ENCODE measurements at places on chromosomes 6 and 20.
A peak's percentile ranks its signal among the peaks of the same experiment; 100 is the strongest.

DNA sequence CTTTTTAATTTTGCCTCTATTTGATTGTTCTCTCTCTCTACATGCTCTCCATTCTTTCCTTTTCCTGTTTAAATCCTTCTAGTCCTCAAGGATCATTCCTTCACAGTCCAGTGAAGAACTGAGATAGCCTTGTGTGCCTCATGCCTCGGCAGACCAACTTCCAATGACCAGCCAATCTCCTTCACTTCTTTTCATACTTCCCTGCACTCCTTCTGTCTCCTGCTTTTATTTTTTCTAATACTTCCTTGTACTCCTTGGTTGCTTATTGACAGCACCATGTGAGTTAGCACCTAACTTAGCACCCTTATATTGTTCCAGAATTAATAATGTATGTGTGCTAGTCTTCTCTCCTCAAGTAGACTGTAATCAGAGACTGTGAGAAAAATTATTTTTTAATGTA lies 246.8 kb downstream of the ADGRG6 start:
- DNase-seq: no peak

GRCh38 chr20:18041462-18041861 lies 16.3 kb downstream of the OVOL2 start:
- no peak for DNase-seq

- DNase-seq: no peak
Observed at GRCh38 chr6:33607784-33608161, 13.3 kb upstream of the ITPR3 start.

- peak; percentile 18 for DNase-seq
Observed at GRCh38 chr6:18302561-18303439, 38.5 kb upstream of the DEK start.

GRCh38 chr6:114377881-114378280 lies 35.1 kb upstream of the HS3ST5 start:
- DNase-seq: no peak

DNA sequence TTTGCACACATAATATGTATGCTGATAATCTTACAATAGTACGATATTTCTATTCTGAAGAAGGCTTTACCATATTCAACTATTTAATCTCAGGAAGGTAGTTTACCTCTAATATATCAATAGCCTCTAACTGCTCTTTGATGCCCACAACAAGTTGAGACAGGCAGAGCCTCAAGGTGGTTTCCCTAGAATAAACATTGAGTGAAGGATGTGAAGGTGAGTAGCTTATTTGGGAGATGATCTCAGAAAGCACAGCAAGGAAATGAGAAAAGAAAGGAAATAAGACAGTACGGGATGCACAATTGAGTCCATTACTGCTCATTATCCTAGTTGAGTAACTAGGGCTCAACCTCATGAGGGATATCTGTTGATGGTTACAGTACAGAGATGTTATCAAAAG lies 638.4 kb downstream of the MAFB start:
- DNase-seq: no peak

DNA sequence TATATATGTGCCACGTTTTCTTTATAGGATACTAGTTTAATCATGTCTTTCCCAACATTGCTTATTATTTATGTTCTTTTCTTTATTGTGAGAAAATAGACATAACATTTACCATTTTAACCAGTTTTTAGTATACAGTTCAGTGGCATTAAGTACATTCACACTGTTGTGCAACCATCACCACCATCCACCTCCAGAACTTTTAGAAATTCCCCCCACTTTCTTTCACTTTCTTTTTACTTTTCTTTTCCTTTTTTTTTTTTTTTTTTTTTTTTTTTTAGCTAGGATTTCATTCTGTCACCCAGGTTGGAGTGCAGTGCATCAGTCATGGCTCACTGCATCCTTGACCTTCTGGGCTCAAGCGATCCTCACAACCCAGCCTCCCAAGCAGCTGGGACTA lies 18.5 kb downstream of the RBCK1 start:
- DNase-seq: no peak

DNA sequence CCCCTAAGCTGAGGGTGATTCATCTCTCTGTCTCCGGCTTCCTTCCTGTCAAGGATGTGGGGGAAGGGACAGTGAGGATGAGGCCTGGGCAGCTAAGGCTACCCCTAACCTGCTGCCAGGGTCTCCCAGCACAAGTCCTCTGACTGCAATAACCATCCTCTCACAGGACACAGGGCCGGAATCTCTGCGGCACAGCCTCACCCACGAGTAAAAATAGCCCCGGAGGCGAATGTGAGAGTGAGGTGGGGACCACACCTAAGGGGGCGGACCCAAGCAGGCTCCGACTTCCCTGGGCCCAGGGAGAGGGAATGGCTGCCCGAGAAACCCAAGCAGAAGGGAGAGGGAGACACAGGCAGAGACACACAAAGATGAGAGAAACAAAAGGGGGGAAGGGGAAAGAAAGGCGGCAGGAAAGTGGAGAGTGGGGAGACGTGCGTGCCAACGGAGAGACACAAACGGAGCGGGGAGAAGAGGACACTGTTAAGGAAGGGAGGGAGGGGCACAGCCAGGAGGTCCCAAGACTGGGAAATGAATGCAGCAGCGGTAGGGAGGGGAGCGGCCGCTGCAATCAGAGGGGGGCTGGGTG lies 1.4 kb downstream of the CLIC1 start:
- DNase-seq: peak; percentile 85

GRCh38 chr6:96907498-96907897 lies 9.8 kb upstream of the NDUFAF4 start:
- DNase-seq: no peak

- no peak for DNase-seq
Observed at GRCh38 chr6:87059943-87060342, 35.0 kb downstream of the CGA start.

- no peak for DNase-seq
Observed at GRCh38 chr20:60220706-60221105, 262.5 kb downstream of the CDH26 start.

DNA sequence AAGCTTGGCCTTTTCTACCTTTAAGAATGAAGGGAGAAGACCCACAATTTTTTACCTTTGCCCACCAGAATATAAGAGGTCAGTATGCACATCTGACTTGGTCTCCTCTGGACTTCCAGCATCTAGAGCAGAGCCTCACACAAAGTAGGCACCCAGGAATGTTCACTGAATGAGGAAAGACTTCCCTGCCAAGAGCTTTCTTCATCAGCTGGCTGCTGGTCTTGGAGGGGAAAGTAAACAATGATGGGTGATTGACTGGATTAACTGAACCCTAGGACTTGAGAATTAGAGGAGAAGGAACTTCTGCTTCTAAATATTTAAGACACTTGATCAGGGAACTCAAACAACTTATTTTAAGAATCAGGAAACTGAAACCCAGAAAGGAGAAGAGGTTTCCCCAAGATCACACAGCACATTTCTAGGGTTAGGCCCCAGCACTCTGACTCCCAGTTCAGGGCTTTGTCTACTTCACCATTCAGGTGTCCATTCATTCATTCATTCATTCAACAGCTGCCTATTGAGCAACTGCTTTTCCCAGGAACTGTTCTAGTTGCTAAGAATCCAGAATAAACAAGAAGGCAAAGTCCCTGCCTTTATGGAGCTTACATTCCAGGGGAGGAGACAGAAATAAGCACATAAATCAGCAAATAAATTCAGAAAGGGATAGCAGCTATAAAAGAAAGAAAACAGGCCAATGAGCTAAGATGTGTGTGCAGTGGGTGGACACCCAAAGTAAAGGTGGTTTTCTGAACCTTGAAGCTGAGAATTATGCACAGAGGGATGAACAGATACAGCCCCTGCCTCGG lies 216.9 kb upstream of the LRFN2 start:
- DNase-seq: no peak

DNA sequence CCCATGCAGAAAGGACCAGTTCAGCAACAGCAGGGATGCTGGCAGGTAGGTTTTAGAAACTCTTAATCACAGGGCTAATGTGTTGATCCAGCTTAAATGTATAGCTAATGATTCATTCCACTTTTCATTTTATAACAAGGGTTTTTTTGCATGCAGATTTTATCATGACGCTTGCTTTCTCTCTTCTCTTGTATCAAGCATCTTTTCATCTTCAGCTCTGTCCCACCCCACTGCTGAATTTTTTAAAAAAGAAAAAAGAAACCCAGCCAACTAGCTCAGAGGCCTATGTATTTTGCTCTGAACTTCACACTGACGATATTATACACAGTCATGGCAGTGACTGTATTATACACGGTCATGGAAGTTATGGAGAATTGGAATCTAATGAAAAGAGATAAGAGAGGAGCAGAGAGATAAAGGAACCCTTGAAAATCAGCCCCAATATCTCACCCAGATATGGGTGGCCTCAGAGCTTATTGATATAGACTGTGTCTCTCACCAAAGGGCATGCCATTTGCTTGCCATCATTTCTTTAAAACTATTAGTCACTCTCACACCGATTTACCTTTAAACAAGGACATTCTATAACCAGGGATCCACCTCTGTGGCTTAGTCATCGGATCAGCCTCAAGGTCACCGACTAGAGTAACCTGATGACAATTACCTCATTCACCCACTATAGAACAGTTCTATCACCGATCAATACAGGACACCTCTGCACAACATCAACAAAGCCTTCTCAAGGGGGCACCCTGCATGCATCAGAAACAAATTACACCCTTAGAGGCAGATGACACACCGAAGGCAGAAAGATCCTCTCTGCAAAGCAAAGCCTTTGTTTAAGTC lies 222.0 kb downstream of the ATXN1 start:
- no peak for DNase-seq

GRCh38 chr6:1873781-1874180 lies 264.1 kb downstream of the FOXC1 start:
- DNase-seq: no peak

DNA sequence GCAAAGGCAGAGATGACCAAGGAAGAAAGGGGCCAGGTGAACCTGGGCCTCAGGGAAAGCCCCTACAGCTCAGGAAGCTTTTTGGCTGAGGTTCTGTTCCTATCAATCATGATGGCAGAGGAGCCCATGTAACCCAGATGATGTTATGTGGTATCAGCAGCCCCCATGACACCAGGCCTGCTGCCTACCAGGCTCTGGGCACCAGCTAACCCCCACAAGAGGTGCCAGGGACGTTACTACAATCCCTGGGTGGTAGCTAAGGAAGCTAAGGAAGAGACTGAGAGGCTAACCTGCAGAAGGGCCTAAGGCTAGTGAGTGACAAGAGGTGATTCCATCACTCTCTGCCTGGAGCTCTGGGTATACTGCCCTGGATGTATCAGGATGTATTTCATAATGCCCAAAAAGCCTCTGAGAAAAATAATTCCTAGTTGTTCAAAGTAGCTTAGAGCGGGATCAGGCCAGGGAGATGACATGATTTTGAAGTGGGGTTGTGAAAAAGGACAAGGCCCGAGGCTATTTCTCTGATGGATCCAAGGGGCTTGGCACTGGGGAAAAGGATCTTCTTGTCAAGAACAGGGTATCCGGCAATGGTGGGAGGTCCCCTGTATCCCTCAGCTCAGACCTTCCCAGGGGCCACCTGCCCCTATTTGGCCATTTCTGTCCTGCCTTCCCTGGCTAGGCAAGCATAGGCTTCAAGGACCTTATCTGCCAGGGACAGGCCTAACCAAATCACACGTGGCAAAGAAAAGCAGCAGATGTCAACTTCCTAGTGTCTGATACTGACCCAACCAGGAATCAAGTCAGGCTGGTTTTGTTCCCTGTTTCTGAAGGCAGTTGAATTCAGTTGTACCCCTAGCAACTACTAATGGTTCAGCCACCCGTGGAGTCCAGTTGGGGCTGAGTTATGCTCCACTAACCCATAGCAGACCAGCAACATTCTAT lies 41.3 kb downstream of the PANK2 start:
- DNase-seq: no peak

DNA sequence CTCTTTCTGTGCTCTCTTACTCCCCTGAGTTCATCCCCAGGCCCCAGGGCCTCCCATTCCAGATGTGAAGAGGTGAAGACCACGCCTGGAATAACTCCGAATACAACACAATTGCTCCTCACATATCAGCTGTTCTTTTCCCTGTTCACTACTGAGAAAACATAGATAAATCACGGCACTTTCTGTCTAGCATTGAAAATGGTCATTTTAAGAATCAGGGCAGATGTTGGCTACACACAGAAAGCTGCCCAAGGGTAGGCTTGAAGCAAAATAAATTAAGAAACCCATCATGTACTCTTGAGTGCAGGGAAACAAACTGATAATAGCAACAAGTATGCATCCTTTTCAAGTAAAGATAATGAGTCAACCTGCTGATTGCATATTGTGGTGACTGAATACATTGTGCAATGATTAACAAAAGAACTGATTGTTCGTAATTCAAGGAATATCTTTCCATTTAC lies 382.5 kb downstream of the PRKN start:
- no peak for DNase-seq

GRCh38 chr20:10170261-10170660 lies 48.4 kb upstream of the SNAP25 start:
- no peak for DNase-seq

GRCh38 chr6:36616893-36617521 lies 22.8 kb downstream of the SRSF3 start:
- no peak for DNase-seq

- DNase-seq: no peak
Observed at GRCh38 chr20:57153238-57153905, 113.1 kb downstream of the BMP7 start.

DNA sequence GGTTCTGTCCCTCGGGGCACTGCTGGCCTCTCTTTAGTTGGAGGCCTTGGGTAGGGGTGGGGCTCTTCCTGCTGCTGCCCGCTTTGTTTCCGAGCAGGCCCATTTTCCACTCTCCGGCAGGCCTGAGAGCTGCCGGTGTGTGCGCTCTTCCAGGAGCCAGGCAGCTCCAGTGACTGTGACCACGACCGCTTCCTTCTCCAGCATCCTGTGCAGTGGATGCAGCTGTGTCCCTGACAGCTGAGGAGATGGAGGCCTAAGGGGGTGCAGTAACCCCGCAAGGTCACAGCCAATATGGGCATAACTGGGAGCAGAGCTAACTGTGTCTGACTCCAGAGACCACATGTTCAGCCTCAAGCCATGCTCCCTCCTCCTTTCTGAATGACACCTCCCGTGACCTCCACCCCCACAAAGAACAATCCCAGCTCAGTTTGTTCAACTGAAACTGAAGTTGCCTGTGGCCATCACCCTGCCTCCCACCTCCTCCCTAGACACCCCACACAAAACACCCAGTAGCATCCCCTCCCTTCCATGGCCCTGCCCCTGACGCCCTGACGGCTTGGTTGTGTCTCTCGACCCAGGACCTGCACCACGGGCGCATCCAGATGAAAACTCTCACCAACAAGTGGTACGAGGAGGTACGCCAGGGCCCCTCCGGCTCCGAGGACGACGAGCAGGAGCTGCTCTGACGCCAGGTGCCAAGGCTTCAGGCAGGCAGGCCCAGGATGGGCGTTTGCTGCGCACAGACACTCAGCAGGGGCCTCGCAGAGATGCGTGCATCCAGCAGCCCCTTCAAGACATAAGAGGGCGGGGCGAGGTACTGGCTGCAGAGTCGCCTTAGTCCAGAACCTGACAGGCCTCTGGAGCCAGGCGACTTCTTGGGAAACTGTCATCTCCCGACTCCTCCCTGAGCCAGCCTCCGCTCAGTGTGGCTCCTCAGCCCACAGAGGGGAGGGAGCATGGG lies 27.8 kb downstream of the SPATA2 start:
- DNase-seq: no peak
